KG1 (cell line): ENCODE measurements at places on chromosomes 1 and 21.

GRCh38 chr21:17537299-17537698 lies 24.5 kb downstream of the CXADR start:
- no peak for DNase-seq

DNA sequence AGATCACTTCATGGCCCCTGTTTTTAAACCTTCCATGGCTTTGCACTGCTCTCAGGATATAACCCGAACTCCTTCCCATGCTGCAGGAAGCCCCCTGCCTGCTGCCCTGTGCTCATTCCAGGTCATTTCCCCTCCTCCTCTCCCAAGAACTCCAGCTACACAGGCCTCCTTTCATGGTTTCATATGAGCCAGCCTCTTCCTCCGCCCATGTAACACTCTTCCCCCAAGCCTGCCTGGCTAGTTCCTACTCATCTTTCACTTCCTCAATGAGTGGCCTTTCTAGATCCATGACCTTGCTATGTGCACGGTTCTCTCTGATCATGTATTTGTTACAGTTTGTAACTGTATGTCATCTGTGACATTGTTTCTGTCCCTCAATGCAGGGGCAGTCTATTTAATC lies 3.1 kb upstream of the NCF2 start:
- DNase-seq: no peak

DNA sequence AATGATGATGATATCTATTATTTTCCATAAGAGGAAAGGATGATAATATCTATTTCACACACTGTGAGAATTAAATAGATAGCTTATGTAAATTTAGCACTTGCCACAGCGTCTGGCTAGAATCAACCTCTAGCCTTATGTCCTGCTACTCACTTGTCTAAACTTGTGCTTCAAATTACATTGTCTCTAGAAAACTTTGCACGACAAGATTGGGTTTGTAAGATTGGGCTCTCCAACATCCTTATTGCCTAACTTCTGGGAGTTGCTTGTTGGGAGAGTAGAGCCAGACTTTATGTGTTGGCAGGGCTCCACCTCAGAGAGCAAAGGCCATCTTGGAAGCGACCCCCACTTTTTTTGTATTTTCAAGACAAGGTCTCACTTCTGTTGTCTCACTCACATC lies 50.0 kb upstream of the POGK start:
- no peak for DNase-seq

- no peak for DNase-seq
Observed at GRCh38 chr1:65196926-65197325, 48.9 kb downstream of the AK4 start.

DNA sequence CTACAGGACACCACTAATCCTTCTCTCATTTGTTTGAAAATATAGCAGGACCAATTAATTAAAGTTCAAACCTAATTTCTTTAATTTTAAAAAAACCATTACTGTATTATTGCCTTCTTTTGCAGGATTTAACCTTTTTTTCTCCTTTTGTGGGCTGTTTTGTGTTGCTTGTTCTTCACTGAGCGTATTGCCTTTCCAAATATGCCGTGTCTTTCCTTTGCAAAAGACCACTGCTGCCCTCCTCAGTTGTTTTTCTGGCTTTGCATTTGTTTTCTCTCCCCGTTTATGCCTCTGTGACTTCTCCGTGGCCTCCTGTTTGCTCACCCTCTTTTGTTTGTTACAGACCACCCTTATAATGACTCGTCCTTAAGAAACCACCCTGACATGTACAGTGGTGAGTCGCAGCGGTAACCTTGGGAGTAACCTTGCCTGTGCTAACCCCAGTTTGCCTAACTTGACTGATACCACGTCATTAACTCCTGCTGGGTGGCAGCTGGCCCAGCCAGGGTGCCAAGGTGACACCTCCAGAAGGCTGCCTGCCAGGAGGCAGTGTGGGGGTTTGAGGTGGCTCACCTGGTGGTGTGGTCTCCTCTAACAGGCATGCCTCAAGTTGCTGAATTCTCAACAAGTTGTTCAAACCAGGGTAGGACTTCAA lies 81.1 kb upstream of the CNTN2 start:
- DNase-seq: no peak

DNA sequence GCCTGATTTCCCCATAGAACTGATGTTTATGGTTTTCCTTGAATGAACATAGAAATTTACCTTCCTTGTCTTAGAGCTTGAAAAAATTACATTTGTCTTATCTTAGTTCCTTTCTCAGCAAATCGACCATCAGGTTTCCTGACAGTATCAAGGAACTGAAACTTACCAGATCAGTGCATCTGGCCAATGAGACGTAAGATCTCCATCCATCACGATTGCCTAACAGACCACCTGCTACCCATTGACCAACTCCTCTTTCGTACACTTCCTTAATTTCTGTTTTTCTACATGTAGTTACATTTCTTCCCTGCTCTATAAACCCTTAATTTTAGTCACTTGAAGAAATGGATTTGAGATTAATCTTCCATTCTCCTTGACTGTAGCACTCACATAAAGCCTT lies 57.4 kb upstream of the TMPRSS15 start:
- no peak for DNase-seq
